Stimulated activated CD4-positive, alpha-beta T cell treated with anti-CD3 and anti-CD28 coated beads, TNF-alpha, amount 100 ng/mL, for 24 hours (primary cell): ENCODE measurements at places on chromosomes 11 and 22.

GRCh38 chr22:46834021-46834737 is 71.7 kb downstream of the TBC1D22A start:
- DNase-seq: no peak

- no peak for DNase-seq
Observed at GRCh38 chr11:38968951-38969350, 2370.9 kb upstream of the RAG2 start.

- DNase-seq: no peak
Observed at GRCh38 chr11:130212431-130212961, 52.9 kb downstream of the ST14 start.

DNA sequence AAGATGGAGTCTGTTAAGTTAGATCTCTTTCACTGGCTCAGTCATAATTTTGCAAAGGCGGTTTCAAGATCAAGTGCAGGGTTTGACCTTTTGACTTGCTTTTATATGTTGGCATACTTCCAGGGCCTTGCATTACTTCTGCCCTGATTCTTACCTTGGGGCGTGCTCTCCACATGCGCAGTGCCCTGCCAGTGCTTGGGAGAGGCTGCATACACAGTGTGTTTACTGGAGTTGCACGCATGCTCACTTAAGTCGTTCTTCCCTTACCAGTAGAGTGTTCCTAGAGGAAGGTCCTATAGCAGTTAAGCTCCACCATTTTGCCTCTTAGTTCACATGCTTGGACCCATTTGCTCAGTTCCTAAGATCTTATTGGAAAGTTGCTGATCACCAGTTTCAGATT is 21.0 kb upstream of the TMEM123 start:
- no peak for DNase-seq

DNA sequence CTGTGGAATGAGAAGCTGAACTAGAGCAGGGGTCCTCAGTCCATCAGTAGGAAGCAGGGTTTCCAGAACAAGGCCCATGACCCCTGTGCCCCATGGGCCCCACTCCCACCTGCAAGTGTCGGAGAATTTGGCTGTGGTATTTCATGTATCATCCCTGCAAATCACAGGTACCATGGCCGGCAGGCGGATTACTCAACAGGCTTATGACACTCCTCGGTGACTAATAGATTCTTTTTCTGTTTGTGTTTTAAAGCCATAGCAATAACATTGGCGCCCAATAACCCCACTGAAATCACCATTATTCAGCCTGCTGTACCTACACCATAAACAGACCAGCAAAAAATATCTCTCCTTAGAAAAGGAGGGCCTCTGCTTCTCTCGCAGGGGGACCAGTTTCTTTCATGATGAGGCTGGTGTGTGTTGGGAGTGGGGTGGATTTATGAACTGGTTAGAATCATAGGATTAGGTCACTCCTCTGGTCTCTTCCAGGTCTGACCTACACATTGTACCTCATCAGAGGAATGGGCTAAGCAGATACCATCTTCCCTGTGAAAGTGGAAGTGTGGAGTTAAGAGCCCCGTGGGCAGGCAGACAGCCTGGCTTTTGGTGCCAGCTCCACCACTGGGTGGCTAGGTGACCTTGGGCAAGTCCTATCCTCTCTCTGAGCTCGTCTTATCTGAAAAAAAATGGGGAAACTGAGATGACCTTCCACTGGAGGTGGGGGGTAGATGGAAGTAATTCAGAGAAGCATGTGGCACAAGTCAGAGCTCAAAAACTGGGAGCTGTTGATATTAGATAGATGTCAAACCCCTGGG is 60.2 kb upstream of the WNT11 start:
- DNase-seq: no peak

DNA sequence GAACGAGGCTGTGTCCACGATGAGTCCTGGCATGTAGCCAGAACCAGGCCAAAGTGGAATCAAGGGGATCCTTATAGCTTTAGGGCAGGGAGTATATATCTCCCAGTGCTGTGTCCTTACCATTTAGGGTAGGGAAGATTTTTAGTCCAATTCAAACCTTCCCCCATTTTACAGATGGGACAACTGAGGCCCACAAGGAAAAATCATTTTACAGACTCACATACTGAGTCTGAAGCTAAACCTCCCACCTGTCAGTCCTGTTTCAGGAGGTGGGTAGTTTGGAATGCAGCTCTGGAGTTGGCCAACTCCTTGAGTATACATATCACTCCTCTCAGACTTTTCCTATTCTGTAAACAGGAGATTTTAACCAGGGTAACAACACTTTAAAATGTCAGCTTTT is 33.1 kb upstream of the TFIP11 start:
- no peak for DNase-seq

DNA sequence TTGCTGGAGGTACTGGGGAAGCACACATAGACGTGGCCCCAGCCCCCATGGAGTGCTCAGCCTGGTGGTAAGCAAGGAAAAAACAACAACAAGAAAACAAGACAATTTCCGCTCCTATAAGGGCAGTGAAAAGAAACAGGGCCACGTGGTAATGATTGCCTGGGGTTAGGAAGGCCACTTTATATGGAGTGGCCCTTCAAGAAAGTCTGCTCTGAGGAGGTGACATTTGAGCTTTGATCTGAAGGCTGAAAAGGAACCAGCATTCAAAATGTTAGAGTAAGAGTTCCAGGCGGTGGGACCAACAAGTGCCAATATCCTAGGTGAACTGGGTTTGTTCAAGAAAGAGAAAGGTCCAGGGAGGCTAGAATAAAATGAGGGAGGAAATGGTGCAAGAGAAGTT is 87.6 kb downstream of the SCN3B start:
- no peak for DNase-seq

DNA sequence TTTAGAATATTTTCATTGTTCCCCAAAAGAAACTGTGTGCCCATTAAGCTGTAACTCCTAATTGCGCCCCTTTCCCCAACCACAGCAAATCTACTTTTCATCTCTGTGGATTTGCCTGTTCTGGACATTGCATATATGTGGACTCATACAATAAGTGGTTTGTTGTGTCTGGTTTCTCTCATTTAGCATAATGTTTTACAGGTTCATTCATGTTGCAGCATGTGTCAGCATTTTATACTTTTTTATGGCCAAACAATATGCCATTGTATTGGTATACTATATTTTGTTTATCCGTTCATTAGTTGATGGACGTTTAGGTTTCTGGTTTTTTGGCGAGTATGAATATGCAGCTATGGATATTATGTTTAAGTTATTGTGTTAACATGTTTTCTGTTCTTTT is 23.8 kb downstream of the NUCB2 start:
- DNase-seq: no peak

DNA sequence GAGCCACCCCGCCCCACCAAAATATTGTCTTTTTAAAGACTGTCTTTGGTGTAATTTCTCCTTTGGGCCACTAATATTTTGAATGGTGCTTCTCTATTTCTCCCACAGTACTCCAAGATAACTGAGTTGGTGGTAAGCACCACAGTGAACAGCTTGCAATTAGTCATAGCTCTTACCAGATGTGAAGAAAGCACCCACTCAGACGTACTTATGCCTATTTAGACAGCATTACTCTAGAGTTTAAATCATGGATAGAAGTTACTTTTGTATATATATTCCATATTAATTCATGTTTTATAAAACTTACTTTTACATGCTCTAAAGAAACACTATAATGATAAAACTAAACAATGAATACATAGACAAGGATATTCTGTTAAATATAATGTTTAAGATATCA is 12.7 kb downstream of the ANO3 start:
- no peak for DNase-seq

- DNase-seq: no peak
Observed at GRCh38 chr11:96256215-96257011, 86.6 kb downstream of the MAML2 start.

- no peak for DNase-seq
Observed at GRCh38 chr11:47071791-47072261, 104.9 kb downstream of the ARFGAP2 start.

GRCh38 chr11:71298761-71299181 is 46.4 kb upstream of the SHANK2 start:
- no peak for DNase-seq

GRCh38 chr11:62169935-62170334 is 20.1 kb upstream of the SCGB1D1 start:
- no peak for DNase-seq

- no peak for DNase-seq
Observed at GRCh38 chr11:64001484-64002420, 15.5 kb downstream of the OTUB1 start.

GRCh38 chr22:48870436-48870835 is 957.2 kb downstream of the BRD1 start:
- DNase-seq: no peak

DNA sequence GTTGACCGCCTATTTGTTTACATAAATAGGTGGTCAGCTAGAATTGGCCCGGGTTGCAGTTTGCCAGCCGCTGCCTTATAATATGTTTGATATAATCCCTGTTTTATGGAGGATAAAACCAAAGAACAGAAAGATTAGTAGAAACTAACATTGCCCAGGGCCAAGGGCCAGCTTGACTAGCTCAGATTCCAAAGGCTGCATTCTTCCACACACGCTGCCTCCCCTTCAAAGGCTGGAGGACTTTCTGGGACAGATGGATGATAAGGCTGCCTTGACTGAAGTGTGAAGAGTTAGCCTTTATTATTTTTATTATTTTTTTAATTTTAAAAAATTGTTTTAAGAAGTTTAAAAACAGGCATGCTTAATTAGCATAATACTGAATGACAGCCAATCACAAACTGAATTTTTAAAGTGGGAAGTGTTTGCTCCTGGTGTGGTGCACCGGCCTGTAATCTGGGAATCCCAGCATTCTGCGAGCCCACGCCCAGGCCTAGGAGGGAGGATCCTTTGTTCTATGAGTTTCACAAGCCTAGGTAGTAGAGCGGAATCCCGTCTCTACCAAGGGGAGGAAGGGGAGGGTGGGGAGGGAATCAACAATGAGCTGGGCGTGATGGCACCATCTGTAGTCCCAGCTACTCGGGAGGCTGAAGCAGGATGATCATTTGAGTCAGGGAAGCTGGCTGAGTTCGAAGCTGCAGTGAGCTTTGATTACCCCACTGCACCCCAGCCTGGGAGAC is 114.9 kb downstream of the NAV2 start:
- DNase-seq: no peak

DNA sequence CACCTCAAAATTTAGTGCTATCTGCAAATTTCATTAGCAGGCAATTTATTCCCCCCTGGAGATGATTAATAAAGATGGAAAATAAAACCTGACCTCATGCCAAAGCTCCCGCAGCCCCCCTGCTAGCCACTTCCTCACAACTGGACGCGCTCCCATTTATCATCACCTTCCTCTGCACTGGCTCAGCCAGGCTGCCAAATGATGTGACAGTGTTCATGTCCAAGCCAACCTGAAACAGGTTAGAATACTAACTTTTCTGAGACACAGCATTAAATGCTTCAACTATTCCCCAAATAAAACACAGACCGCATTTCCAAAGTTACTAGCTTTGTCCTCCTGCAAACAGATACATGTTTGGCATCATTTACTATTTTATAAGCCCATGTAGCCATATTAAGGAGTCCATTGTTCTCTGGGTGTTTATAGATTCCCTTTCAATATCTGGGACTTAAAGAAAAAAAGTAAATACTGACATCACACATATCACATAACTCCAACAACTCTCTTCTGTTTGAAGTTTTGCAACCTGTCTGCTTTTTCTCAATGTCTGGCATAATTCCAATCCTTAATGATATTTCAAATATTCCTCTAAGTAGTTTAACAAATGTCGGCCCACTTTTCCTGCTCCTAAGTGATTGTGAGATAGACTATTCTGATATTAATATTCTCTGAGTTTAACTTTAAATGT is 829.7 kb upstream of the FAT3 start:
- DNase-seq: no peak

DNA sequence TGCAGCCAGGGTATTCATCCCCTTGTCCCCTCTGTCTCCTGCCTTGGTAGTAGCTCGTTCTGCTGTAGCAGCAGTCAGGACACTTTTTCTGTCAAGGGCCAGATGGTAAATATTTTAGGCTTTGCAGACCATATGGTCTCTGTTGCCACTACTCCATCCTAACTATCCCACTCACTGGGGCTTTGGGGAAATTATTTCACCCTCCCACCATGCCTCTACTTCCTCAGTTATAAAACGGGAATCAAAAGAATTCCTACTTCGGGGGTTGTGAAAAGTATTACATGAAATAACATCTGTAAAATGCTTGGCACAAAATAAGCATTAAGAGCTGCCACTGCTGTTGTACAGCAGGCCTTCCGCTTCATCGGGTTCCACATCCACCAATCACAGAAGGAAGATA is 89.9 kb upstream of the LDLRAD3 start:
- DNase-seq: no peak

GRCh38 chr11:6871278-6871677 is 5.1 kb upstream of the OR10A4 start:
- no peak for DNase-seq

GRCh38 chr22:28989484-28989883 is 72.1 kb downstream of the C22orf31 start:
- DNase-seq: no peak

GRCh38 chr11:27174672-27175210 is 134.1 kb downstream of the BBOX1 start:
- no peak for DNase-seq

GRCh38 chr11:96620464-96621044 is 230.7 kb downstream of the JRKL start:
- no peak for DNase-seq

DNA sequence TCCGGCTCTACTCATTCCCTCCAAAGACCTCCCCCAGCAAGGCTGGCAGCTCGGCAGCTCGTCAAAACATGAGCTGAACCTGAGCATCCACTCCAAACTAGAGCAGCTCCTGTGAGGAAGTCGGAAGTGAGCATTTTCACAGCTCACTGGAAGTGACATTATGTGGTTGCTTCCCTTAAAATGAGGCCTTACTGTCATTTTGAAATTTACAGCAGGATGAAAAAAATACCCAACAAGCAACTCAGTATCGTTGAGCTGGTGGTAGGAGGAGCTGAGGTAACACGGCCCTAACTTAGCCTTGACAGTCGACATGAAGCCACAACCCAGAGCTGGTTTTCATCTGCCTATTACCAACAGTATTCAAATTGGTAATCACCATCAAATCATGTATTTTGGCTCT is 38.0 kb upstream of the ARFGAP3 start:
- no peak for DNase-seq

- DNase-seq: no peak
Observed at GRCh38 chr22:30931541-30932300, 36.9 kb downstream of the MORC2 start.

GRCh38 chr11:60077216-60077817 is 11.1 kb upstream of the MS4A2 start:
- no peak for DNase-seq
